ENCODE measurements at places on chromosomes 12 and 14.

GRCh38 chr12:101804409-101804808, 26.4 kb downstream of the GNPTAB start:
- no peak for DNase-seq

- DNase-seq, result no peak
Observed at GRCh38 chr12:95339086-95339788, 121.6 kb downstream of the VEZT start.

GRCh38 chr12:77406219-77406905, 341.0 kb upstream of the E2F7 start:
- no peak for DNase-seq

DNA sequence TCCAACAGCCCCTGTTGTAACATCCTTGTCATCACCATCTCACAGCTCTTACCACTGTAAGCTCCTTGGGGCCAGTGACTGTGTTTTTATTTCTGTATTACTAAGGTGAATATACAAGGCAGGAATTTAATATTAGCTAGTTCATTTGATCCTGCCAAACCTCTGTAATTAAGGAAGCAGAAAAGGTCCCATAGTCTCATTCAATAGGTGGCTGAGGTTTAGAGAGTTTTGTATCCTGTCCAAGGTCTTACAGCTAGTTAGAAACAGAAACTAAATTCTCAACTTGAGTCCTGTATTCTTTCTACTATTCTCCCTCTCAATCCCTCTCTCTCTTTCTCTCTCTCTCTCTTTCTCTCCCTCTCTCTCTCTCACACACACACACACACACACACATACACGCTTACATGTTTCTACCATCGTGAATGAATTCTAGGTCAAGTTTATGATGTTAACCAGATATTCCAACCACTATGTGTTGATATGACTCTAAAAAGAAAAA, 543 bp upstream of the GLIPR1 start:
- DNase-seq, result peak; percentile 15

Data from CD4-positive, alpha-beta T cell treated with Interleukin-6 at 100 ng/mL for 8 hours (primary cell).